ENCODE measurements at places on chromosomes 5 and 9.

DNA sequence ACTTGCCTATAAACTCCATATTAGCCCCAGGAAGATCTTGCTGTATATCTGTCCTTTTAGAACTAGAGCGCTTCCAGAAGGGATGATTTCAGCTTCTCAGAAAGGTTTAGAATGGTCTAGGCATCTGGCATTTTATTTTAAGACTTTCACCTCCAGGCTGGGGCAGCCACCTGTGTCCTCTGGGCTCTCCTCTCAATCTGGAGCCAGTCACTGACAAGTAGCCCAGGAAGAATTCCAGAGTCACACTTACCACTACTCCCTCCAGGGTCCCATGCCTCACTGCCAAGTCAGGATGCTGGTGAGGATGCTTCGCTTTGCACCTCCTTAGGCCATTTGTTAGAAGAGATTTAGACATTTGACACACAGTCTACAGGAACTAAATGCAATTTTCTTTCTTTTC, 20.8 kb downstream of the B4GALT1 start:
- DNase-seq: peak; percentile 10

GRCh38 chr5:149455889-149456409, 76.9 kb upstream of the IL17B start:
- no peak for DNase-seq

DNA sequence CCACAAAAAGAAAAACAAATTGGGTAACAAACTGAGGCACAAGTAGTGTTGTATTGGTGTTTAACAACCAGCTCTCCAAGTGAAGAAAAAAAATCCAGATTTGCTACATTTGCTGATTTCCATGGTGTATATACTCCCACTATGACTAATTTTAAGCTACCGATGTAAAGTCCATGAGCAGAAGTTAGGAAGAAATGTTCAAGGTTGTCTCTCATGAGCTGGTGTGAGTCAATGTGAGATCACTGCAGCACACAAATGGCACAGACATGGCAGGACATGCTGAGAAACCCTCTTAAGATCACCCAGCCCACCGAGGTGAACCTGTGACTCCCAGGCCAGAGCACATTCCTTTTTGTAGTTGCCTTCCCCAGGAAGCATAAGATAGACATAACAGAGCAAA, 36.2 kb downstream of the SLC44A1 start:
- DNase-seq: no peak

- DNase-seq: no peak
Measured at GRCh38 chr9:127066851-127067136, 55.6 kb downstream of the ANGPTL2 start.

DNA sequence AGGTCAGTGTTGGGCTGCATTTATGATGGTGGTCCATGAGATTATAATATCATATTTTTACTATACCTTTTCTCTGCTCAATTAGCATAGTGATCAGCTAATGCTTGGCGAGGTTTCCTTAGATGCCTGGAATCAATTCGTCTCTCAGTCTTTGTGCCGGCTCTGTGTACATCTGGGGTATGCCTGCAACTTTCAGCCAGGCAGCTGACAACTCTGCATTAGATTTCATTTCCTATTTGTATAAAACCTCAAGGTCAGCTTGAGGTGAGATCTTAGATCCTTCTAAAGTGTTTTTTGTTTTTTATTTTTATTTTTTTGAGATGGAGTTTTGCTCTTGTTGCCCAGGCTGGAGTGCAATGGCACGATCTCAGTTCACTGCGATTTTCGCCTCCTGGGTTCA, 86.8 kb downstream of the MELK start:
- no peak for DNase-seq

DNA sequence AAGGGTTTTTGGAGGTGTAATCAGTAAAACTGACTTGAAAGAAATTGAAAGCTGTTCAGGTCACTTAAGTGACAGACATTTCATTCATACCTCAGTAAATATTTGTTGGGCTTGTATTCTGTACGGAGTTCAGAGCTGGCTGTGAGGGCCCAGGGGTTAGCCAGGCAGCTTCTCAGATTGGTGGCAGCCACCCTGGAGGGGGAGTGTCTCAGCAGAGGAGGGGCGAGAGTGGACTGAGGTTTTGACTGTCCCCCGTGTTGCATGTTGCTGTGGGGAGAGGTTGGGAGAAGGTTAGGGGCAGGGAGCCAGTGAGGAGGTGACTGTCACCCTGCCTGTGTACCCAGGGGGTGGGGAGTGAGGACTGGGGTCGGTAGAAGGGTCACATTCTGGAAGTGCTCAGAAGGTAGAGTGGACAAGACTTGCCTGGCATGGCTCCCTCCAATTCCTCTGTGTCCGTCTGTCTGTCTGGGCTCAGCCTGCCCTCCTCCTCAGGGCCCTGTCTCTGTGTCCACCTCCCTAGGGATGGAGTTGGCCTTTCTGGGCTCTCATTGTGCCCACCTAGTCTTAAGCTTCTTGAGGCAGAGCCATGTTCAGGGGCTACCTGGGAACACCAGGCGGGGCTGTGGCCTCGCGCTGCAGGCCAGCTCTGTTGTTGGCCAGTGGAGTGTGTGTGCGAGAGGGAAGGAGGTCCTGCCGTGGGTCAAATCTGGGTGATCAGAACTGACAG, 4.4 kb downstream of the PHF2 start:
- peak; percentile 9 for DNase-seq

GRCh38 chr5:139636207-139636792, 11.8 kb upstream of the CXXC5 start:
- peak; percentile 73 for DNase-seq

GRCh38 chr5:179223528-179223927, 121.7 kb downstream of the ADAMTS2 start:
- no peak for DNase-seq

DNA sequence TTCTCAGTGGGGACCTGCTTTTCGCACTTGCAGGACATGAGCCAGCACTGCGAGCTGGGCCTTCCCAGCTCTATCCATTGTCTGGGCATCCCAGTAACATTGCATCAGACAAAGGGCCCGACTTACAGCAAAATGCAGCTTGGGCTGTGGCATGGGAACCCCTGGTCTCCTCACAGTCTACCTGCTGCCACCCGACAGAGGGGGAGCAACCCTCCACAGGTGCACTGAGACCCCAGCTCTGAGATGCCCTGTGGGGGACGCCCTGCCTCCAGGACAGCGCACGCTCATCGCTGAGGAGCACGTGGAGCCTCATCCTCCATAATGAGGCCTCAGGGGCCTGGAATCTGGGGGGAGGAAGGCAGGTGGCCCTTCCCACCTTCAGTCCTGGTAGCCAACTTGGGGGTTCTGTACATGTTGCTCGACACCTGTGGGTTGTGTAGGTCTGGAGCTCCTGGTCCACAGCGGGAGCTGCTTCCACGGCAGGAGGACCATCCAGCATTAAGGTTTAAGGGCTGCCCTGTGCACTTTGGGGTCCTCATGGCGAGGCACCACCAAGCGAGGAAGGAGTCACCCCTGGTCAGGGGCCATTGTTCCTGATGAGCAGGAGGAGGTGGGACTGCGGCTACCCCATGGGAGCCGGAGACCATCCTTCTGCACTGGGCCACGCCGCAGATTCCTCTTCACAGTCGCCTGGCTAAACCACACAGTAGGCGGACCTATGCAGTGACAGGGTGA, 376.5 kb upstream of the IRX1 start:
- DNase-seq: no peak

- DNase-seq: peak; percentile 75
Measured at GRCh38 chr5:71601222-71602026, 14.3 kb downstream of the MCCC2 start.

GRCh38 chr9:117725426-117725887, 21.3 kb downstream of the TLR4 start:
- no peak for DNase-seq

DNA sequence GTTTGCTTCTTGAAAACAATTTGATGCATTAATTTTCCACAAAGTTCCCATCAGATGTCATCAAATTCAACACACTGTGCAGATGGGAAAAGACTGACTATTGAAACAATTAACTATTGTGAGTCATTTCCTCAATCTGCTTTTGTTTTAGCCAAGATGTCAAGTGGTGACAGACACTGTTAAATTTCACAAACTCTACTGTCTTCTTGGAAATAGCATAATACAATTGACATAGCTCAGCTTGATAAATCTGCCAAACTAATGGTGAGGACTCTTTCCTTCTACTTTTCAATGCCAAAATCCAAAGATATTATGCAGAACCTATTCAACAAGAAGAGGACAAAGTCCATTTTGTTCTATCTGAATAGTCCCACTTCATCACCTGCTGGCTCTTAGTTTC, 242.3 kb downstream of the CAAP1 start:
- no peak for DNase-seq

DNA sequence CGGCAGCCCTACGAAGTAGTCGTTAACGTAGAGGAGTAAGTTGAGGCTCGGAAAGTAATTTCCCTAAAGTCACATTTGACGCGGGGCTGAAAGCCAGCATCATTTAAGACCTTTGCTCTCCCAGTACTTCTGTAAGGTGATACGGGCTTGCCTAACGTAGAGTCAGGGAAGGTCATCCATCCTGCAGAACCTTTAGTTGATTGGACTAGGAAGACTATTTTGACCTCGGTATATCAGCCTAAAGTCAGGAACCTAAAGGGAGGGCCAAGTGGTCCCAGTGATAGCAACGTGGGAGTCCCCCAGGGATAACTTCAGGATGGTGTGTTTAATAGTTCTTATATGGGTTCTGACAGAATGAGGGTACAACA, 657 bp downstream of the NUP214 start:
- no peak for DNase-seq

DNA sequence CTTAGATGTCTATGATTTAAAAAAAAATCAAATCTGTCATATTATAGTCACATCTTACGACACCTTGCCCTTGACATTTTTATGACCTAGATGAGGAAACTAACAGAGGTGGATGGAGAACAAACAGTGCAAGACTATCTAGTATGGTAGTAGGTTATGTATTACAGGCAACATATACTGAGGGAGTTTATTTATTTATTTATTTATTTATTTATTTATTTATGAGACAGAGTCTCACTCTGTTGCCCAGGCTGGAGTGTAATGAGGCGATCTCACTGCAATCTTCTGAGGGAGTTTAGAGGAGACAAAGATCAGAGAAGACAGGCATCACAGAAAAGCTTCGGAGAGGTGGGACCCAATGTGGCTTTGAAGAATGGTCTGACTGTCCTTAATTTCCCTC, 4.5 kb upstream of the PBX3 start:
- DNase-seq: no peak

- no peak for DNase-seq
Measured at GRCh38 chr5:157530226-157530972, 45.2 kb downstream of the ADAM19 start.

- no peak for DNase-seq
Measured at GRCh38 chr5:149345892-149346222, 558 bp downstream of the GRPEL2 start.

DNA sequence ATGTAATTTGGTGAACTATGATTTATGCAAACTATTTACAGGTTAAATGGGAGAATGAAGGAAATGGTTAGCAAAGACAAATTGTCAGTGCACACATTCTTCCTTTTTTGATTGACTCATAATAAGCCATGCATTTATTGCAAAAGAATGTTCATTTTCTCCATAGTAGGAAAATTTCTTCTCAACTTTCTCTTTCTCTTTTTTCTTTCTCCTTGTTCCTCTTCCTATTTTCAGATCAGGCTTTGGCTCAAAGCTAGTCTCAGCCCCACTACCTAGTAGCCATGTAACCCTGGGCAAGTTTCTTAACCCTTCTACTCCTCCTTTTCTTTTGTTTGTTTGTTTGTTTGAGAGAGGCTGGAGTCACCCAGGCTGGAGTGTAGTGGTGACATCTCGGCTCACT, 156.6 kb downstream of the PIK3R1 start:
- no peak for DNase-seq

- no peak for DNase-seq
Measured at GRCh38 chr5:37957218-37957617, 117.4 kb upstream of the GDNF start.

DNA sequence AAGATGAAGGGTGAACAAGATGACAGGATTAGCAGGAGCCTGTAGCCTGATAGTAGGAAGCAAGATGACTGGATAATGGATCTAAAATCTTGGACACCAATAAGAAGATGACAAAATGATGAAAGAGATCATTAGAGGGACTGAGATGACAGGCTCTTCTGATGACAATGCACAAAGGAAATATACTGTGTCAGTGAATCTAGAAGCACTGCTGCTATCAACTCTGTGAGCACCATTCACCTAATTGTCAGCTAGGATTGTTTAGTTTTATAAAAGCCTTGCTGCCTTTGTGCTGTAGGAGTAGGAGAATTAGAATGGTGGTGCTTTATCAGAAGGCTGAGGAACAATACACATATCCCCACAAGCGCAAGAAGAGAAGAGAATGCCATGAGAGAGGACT, 1127.8 kb downstream of the DTWD2 start:
- no peak for DNase-seq

GRCh38 chr9:35552376-35552775, 52.7 kb upstream of the TESK1 start:
- DNase-seq: no peak

Data from activated T-cell treated with anti-CD3 and anti-CD28 coated beads, Interleukin-2, amount 50 U/mL, for 48 hours (primary cell).